WTC11 (cell line): ENCODE measurements at places on chromosomes 13 and 19. TPM values are rescaled to one million over a fixed set of nuclear protein-coding genes. Genes with fewer than 3 reads are reported as not detected.

- DNase-seq = no peak
Observed at GRCh38 chr13:88136098-88136790, 465.1 kb downstream of the SLITRK5 start.

GRCh38 chr19:47704024-47704423, 9.2 kb upstream of the EHD2 start:
- DNase-seq = no peak

GRCh38 chr13:102897371-102898138, 51.7 kb downstream of the ERCC5 start:
- no peak for DNase-seq

The POGLUT2 gene
- 17.2 to 21.8 TPM (median 20.8 TPM) in 3 replicates for total RNA-seq

The PGLYRP1 gene
- not detected in 3 replicates for total RNA-seq

GRCh38 chr19:43983544-43983911, 460 bp upstream of the ZNF155 start:
- no peak for DNase-seq

DNA sequence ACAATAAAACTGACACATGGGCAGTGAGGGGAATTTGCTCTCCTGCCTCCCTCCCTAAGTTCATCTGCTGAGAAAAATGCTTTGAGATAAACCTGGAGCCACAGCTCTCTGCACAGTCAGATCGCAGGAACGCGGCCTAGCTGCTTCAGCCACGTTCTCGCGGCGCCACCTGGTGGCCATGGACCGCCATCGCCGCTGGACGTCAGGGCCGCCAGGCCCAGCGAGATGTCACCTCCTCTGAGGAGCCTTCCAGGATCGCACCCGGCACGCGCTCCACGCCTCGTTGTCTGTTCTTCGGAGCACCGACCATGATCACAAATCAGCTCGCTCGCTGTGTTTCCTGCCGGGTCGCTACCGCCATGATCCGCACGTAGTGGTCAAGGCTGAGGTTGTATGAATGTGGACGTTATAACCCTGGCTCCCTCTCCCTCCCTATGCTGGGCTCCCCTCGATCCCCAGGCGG, 20.6 kb upstream of the USP29 start:
- peak; percentile 84 for DNase-seq

- peak; percentile 44 for DNase-seq
Observed at GRCh38 chr19:4495471-4495870, 22.8 kb downstream of the PLIN4 start.

DNA sequence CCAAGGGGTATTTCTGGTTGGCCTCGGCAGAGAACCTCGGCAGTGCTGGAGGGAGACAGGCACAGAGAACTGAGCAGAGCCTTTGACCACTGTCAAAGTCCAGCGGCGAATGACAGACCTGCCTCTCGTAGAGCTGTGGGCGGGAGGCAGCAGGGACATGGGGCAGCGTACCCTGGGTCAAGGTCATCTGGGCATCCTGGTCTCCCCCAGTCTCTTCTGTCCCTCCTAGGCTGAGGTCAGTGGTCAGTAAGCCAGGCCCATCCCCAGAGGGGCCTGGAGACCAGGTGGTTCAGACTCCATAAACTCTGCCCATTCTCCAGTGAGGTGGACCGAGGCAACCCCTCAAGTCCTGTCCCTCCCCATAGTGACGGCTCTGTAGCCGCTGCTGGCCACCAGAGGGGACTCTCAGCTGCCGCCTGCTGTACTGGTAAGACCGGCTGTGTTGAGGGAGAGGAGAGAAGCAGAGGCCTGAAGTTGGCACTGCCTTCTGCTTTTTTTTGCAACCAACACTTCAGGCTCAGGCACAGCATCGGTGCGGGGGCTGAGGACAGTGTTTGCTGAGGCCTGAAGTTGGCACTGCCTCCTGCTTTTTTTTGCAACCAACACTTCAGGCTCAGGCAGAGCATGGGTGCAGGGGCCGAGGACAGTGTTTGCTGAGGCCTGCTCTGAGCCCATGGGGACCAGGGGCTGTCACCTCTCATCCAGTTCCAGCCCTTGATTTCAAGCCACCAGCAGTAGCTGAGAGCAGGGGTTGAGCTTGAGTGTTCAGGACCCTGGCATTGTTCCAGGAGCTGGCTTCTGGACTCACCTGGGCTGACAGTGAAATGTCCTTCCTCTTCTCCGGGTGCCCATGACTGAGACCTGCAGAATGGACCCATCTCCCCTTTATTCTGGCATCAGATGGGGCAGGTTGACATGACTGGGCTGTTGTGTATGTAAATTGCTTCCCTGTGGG, at the start of gene PGLYRP2:
TSS of gene PGLYRP2 (minus strand) at position 111 of the 955 bp plus-strand sequence. CDS start 130 bp downstream, outside the sequence.
- DNase-seq = peak; percentile 33

GRCh38 chr19:55041627-55042343, 3.7 kb upstream of the GP6 start:
- DNase-seq = no peak

The C19orf38 gene
- 0.23 TPM in 1 of 3 replicates, not detected in the others for total RNA-seq

The GSX1 gene
- not detected in 3 replicates for total RNA-seq

GRCh38 chr13:44989941-44990340, 603 bp downstream of the GPALPP1 start:
- DNase-seq = no peak

DNA sequence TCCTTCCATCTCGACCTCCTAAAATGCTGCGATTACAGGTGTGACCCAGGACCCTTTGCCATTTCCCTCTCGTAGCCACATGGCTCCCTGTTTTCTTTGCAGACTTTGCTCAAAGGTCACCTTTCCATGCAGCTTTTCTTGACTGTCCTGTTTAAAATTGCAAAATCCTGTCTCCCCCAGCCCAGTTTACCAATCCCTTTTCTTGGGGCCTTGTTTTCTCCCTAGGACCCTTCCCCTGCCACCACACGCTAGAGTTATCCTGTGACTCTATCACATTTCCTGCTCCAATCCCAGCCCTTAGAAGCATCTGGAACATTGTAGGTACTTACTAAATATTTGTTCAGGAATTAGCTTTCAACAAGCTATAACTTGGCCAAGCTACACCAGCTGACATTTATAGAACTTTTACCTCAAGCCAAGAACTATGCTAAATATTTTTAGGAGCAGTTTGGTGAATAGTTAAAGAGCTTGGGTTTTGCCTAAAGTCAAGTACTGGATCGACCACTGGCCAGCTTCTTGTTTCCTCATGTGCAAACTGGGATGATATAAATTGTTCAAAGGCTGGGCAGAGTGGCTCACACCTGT, 9.1 kb upstream of the SERTAD3 start:
- DNase-seq = no peak

- peak; percentile 85 for DNase-seq
Observed at GRCh38 chr19:21474671-21475181, 30.7 kb upstream of the ZNF429 start.

The PSG6 gene
- total RNA-seq = not detected in 3 replicates

DNA sequence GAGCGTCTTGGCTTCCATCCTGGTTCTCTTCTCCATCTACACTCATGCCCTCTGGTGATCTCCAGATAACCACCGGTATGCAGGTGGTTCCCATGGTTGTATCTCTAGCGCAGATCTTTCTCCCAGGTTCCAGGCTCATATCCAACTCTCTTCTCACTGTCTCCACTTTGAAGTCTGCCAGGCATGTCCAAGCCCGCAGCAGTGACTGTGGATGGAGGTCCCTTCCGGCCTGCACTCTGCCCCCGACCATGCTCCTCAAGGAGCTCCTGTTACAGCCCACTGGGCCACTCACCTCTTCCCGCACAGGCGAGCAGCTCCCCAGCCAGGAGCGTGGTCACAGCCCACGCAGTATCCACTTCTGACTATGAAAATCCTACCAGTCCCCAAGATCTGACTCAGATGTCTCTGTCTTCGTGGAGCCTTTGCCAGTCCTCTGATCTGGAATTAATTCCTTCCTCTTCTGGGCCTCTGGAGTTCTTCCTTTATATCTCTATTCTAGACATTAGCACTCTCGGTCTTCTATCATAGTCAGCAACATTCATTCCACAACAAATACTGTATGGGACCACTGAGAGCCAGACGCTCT, 100.2 kb downstream of the TEX26 start:
- DNase-seq = no peak

- no peak for DNase-seq
Observed at GRCh38 chr13:113150550-113151365, 7.7 kb upstream of the PROZ start.

DNA sequence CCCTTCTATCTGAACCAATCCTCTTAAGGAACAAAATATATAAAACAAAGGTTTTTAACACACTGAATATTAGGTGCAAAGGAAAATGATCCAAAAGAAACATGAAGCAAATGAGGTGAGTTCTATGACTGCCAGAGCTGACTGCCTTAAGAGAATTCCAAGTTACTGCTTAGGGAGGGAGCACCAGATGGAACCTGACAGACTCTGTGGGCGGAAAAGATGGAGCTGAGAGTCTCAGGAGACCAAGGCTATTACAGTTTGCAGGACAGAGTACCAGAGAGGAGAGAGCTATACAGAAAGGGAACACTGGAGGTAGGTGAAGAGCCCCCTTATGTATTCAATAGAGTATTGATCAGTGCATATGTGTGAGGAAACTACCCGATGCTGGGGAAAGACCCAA, 87.2 kb downstream of the B3GLCT start:
- no peak for DNase-seq

DNA sequence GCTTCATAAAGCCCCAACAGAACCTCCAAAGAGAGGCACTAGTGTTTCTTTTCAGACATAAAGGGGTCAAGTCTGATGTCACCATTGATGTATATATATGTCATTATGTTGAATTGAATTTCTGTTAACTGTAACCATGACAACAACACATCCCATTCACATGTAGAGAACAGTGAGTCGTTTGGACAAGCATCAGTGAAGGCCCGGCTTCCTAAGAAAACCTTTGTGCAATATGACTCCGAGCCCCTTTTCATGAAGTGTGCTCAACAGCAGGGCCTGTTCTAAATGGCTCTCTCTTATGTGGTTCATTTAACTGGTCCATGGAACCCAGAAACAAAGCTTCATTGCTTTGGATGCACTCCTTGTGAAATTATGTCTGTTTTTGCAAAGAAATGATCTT, 67.2 kb upstream of the UBL3 start:
- no peak for DNase-seq

DNA sequence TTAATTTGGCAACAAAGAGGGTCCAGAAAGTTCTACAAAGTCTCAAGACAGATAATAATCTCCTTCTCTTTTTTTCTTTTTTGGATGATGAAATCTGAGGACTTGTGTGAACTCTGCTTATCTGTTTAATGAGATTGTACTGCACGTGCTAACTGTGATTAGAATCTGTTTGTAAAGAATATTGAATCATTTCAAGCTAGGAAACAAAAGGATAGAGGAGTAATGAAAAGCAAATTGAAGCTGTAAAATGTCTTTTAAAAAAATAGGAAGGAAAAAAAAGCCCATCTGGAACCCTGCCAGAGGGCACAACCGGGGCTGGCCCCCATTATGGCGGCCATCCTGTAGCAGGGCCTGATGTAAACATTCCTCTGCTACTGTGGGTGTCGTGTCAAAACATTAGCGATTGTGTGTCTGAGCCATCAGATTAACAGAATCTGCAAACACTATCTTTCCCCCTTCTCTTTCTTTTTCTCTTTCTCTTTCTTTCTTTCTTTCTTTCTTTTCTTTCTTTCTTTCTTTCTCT, 83.0 kb downstream of the FLT1 start:
- no peak for DNase-seq

DNA sequence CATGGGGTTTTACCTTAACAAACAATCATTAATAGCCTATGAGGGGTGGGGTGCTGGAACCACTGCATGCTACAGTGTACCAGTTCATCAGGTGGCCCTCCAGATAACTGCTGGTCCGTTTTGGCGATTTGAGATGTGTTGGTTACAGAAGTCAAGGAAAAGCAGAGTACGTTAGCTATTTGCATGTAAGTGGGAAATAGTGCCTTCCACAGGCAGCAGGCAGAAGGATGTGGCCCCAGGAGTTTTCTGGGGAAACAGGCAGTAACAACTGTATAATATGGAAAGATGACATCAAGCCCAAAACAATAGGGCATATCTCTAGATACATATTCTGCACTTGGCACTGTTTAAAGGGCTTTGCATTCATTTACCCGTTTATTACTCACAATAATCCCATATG, 245.7 kb downstream of the COL4A1 start:
- no peak for DNase-seq

DNA sequence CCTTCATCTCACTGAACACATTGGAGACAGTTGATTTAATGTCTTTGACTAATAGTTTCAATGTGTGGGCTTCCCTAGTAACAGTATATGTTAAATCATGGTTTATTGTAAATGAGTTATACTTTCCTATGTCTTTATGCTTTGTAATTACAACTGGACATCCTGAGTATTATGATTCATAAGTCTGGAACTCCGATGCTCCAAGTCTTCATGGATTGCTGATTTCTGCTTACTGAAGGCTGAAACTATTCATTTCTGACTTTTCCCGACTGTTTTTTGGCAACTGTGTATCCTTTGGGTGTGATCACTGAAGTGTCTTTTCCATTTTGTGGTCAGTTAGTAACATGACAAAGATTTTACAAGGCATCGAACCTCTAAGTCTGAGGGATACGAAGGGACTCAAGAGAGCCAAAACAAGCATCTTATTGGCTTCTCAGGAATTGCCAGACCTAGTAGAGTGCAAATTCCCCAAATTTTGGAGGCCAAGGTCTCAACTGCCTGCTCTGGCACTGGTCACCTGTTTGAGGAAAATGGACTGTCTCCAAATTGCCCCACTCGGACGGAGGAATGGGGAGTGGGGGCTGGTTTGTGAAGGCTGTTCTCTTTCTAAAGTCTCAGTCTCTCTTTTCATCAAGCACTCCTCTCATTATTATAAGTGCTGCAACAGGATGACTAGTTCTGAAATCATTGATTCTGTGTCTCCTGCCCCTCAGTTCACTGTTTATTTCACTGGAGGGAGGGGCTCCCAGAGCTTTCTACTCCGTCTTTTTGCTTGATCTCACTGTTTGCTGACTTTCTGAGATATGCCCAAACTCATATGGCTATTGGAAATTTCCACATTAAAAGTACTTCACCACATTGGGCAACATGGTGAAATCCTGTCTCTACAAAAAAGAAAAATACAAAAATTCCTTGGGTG, 20.2 kb upstream of the CD70 start:
- DNase-seq = no peak

GRCh38 chr13:50378509-50379044, 363.3 kb downstream of the KCNRG start:
- DNase-seq = no peak

DNA sequence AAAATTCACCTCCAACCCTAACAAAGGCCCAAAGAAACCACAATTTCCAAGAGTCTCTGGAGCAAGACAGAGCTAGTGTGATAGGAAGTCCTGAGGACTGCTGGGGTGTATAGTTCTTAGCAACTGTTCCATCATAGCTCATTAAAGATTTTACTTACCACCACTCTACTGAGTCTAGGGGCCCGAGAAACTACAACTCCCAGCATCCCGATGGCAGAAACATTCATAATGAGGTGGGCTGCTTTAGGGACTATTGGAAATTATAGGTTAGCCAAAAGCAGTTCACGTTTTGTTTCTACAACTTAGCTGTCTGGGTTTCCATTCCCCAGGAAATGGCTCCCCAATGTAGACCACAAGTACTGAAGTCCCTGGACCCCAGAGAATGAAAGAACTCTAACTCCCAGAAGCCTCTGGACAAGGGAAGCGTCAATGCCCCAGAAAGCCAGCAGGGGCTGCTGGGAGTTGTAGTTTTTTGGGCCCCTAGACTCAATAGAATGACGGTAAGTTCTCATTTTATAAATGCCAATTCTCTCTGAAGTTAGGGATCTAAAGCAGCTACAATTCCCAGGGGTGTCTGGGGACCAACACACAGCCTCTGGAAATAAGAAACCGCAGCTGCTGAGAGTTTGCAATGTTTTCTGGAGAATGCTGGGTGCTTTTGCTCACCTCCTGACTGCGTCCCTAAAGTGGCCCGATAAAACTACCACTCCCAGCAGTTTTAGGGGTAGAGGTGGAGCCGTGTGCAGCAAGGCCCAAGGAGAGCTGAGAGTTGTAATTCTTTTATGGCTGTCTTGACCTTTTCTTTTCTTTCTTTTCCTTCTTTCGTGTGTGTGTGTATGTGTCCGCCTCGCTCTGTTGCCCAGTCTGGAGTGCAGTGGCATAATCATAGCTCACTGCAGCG, 11.1 kb downstream of the FTL start:
- peak; percentile 72 for DNase-seq
